ENCODE measurements at places on chromosomes 5 and 9. TPM values are rescaled to one million over a fixed set of nuclear protein-coding genes. Genes with fewer than 3 reads are reported as not detected.

PCDHGB7 gene
- 7.4 TPM for total RNA-seq

BRINP1 gene
- total RNA-seq, result 2.3 TPM

PDE6A gene
- total RNA-seq, result not detected

ORM2 gene
- total RNA-seq, result not detected

SLC45A2 gene
- total RNA-seq, result under 0.01 TPM

GABRA1 gene
- not detected for total RNA-seq

SHROOM1 gene
- total RNA-seq, result 6.3 TPM

PCDHGA9 gene
- total RNA-seq, result 4.2 TPM

PCDHB15 gene
- total RNA-seq, result 0.37 TPM

IFNB1 gene
- total RNA-seq, result not detected
